Panc1 (cell line): ENCODE measurements at places on chromosomes 2 and 18.

- DNase-seq: no peak
Measured at GRCh38 chr2:1026141-1026540, 75.5 kb downstream of the SNTG2 start.

DNA sequence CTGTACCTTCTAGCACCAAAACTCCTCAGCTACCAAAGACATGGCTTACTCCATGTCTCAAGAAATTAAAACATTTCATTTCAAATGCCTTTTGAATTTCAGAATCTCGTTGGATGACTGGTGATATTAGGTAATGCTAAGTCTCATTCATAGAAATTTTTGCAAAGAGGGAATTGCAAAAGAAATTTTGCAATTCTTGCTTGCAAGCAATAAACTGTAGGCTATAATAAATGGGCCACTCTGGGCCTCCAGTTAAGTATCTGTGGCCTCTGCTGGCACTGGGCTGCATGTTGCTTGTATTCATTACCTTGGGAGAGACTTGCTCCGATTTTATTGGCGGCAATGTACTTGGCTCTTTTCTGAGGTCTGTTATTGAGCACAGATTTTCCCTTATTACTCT is 2.8 kb upstream of the LCLAT1 start:
- DNase-seq: no peak

DNA sequence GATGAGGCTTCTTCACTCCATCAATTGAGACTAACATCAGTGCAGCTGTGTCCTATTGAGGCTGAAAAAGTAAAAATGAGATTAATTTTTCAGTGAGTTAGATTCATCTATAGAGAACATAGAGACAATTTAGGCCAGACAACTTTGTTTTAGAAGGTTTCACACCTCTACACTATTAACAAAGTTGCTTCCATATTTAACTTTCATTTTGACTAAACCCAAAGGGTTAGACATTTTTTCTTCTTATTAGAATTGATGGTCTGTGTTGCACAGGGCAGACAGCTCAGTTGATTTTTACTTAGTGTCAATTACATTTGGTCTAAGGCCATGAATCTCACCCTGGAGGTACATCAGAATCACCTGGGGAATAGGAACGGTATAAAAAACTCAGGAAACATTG is 130.2 kb upstream of the NXPH2 start:
- DNase-seq: no peak

DNA sequence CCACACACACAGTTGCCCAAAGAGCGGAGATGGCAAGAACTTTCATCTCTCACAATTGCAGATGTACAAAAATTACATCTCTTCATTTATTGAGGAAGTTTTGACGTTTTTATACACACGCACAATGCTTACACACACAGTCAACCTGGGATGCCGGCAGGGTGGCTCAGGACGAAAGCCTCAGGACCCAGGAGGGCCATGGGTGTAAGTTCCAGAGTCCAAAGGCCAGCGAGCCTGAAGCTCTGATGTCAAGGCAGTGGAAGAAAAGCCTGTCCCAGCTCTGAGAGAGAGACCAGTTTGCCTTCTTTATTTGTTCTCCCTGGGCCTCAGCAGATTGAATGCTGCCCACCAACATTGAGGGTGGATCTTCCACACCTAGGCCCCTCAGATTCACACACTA is 10.1 kb downstream of the AMER3 start:
- no peak for DNase-seq

GRCh38 chr2:188523919-188524318 is 232.2 kb downstream of the GULP1 start:
- no peak for DNase-seq

GRCh38 chr2:204341887-204342276 is 203.4 kb upstream of the PARD3B start:
- no peak for DNase-seq

DNA sequence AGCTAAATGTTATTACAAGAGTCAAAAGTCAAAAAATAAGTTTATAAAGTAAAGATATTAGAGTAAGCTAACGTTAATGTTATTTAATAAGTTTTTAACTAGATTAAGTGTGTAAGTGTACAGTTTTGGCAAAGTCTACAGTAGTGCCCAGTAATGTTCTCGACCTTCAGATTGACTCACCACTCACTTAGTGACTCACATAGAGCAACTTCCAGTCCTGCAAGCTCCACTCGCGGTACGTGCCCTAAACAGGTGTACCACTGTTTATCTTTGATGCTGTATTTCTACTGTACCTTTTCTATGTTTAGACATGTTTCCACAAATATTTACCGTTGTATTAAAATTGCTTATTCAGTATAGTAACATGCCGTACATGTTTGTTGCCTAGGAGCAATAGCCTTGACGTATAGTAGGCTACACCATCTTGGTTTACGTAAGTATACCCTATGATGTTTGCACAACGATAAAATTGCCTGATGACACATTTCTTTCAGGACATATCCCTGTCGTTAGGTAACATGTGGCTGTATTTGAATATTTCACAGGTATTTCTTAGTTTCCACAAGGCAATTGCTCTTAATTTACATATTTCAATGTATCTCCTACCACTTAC is 1641.9 kb upstream of the PIK3C3 start:
- DNase-seq: peak; percentile 4

DNA sequence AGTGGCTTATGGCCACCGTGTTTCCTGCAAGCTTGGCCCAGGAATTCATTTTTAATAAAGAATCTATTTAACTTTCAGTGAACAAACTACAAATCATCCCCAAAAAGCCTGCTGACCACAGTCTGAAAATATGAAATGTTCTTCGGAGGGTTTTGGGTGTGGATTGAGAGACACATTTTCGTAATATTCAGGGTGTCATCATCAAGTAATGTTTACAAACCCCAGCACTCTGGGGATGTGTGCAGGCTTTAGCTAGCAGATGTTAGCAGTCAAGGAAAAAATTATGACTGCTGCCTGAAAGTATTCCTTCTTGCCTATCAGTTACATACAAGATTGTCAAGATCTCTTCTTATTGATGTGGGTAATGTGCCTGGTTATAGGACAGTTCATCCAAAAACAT is 143.9 kb upstream of the FN1 start:
- no peak for DNase-seq

- DNase-seq: no peak
Measured at GRCh38 chr2:65749545-65749944, 317.1 kb upstream of the SPRED2 start.

- DNase-seq: no peak
Measured at GRCh38 chr2:176852667-176853066, 359.9 kb upstream of the HNRNPA3 start.

GRCh38 chr2:33512112-33512511 is 35.7 kb downstream of the RASGRP3 start:
- no peak for DNase-seq
